ENCODE measurements at places on chromosomes 5 and 9.

- H3K4me1 ChIP-seq = no peaks in the 10 kb centered on the region
- H3K36me3 ChIP-seq = peaks cover 24% of the 10 kb centered on the region
- no peak overlapping the region for H3K27ac ChIP-seq
- no peak for DNase-seq
- H3K27me3 ChIP-seq = no peaks in the 10 kb centered on the region
Observed at GRCh38 chr9:33250458-33250995, 10.6 kb downstream of the SPINK4 start.

- peaks cover 19% of the 10 kb centered on the region for H3K36me3 ChIP-seq
- H3K4me3 ChIP-seq = peak overlapping the region; percentile 23
- no peak for DNase-seq
- H3K4me1 ChIP-seq = peaks cover 60% of the 10 kb centered on the region
- no peaks in the 10 kb centered on the region for H3K27me3 ChIP-seq
- H3K27ac ChIP-seq = peak overlapping the region; percentile 65
Observed at GRCh38 chr9:94950579-94951323, 224.3 kb downstream of the AOPEP start.

GRCh38 chr5:157827423-157827822 is 31.5 kb downstream of the CLINT1 start:
- H3K4me3 ChIP-seq = no peak overlapping the region
- no peaks in the 10 kb centered on the region for H3K27me3 ChIP-seq

DNA sequence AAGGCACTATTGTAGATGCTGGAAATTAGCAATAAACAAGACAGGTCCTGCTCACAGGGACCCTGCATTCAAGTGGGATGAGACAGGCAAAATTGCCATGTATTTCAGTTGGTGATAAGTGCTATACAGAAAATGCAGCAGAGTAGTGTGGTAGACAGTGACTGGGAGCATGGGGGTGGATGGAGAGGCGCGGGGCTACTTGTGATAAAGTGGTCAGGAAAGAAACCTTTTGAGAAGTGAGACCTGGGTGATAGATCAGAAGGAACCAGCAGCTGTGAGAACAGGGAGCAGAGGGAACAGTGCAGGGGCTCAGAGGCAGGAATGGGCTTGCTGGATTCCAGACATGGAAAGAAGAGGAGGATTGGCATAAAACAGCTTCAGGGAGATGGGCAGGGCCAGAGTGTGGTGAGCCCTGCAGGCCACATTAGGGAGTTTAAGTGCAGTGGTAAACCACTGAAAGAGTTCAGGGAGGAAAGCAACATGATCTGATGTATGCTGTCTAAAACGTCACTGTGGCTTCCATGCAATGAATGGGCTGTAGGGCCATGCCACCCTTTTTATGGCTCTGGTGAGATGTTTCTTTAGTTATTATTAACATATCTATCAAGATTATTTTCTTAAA is 7.3 kb downstream of the CRHBP start:
- no peak overlapping the region for H3K4me3 ChIP-seq
- peak overlapping the region; percentile 78 for H3K27ac ChIP-seq
- H3K27me3 ChIP-seq = no peaks in the 10 kb centered on the region
- DNase-seq = no peak
- peaks cover 2% of the 10 kb centered on the region for H3K36me3 ChIP-seq
- peaks cover 35% of the 10 kb centered on the region for H3K4me1 ChIP-seq

GRCh38 chr5:131147258-131147657 is 17.8 kb downstream of the HINT1 start:
- H3K36me3 ChIP-seq = no peaks in the 10 kb centered on the region
- H3K27me3 ChIP-seq = peaks cover 12% of the 10 kb centered on the region
- no peak for DNase-seq
- no peaks in the 10 kb centered on the region for H3K4me1 ChIP-seq
- no peak overlapping the region for H3K4me3 ChIP-seq
- H3K27ac ChIP-seq = no peak overlapping the region

- no peak for DNase-seq
- no peak overlapping the region for H3K27ac ChIP-seq
- peaks cover 89% of the 10 kb centered on the region for H3K27me3 ChIP-seq
- H3K36me3 ChIP-seq = no peaks in the 10 kb centered on the region
Observed at GRCh38 chr5:135915466-135916001, 19.9 kb upstream of the IL9 start.

GRCh38 chr9:106861640-106862109 is 1.3 kb upstream of the ZNF462 start:
- DNase-seq = no peak
- peaks cover 31% of the 10 kb centered on the region for H3K4me1 ChIP-seq
- H3K4me3 ChIP-seq = peak overlapping the region; percentile 98
- no peaks in the 10 kb centered on the region for H3K27me3 ChIP-seq

DNA sequence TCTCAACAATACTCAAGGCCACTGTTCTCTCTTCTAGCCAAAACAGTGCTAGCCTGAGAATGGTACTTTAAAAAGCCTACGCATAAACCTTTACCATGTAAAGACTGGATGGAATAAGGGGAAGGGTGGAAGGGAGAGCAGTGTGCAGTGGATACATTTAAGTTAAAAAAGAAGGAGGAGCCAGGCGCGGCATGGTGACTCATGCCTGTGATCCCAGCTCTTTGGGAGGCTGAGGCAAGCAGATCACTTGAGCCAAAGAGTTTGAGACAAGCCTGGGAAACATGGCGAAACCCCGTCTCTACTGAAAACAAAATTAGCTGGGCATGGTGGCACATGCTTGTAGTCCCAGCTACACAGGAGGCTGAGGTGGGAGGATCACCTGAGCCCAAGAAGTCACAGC is 127.7 kb upstream of the KIF2A start:
- no peaks in the 10 kb centered on the region for H3K4me1 ChIP-seq
- DNase-seq = no peak
- no peak overlapping the region for H3K4me3 ChIP-seq
- no peak overlapping the region for H3K27ac ChIP-seq
- peaks cover 23% of the 10 kb centered on the region for H3K27me3 ChIP-seq
- no peaks in the 10 kb centered on the region for H3K36me3 ChIP-seq

DNA sequence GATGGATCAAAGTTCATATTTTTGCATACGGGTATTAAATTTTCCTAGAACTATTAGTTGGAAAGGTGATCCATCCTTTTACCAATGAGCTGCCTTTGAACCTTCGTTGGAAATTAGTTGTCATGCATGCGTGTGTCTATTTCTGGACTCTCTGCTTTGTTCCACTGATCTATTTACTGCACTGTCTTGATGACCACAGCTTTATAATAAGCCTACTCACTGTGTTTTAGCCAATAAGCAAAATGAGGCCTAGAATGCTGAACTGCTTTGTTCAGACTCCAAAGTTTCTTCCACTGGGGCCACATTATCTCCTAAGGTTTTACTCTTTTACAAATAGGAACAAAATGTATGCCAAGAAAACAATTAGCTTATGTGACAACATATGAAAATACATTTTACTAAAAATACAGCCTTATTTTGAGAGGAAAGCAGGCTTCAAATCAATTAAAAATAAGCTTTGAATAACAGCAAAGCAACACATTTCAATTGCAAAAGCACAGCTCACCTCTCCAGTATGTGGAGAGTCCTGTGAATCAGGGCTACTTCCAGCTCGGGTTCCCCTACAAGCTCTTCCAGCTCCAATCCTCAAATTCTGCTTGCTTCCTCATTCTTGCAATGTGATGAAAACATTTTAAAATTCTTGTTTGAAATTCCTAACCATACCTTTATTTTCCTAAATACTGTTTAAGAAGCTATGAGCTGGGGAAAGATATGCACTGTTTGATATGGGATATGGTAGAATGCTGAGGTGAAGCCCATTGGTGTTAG is 72.0 kb downstream of the RETREG1 start:
- no peaks in the 10 kb centered on the region for H3K27me3 ChIP-seq
- H3K4me1 ChIP-seq = peaks cover 13% of the 10 kb centered on the region
- no peak for DNase-seq
- no peak overlapping the region for H3K27ac ChIP-seq

DNA sequence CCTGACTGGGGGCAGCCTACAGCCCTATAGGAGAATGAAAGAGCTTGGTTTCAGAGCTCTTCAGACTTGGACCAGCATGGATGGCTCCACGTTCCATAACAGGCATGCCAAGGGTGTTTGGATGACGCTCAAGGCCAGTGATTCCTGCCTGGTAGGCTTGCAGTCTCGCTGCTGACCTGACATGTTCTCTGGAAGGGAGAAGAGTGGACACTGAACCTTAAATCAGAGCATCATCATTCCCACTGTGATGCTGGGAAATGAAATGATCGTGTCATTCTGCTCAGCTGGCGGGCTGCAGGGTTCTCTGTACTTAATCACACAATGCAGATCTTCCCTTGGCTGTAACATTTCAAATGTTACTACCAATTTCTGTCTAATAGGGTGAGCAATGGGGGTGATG is 57.0 kb downstream of the CFAP90 start:
- DNase-seq = no peak
- no peaks in the 10 kb centered on the region for H3K36me3 ChIP-seq
- peaks cover 4% of the 10 kb centered on the region for H3K27me3 ChIP-seq
- H3K4me1 ChIP-seq = no peaks in the 10 kb centered on the region
- H3K27ac ChIP-seq = no peak overlapping the region

GRCh38 chr9:87157366-87158031 is 210.2 kb upstream of the GAS1 start:
- no peaks in the 10 kb centered on the region for H3K27me3 ChIP-seq
- DNase-seq = no peak
- H3K36me3 ChIP-seq = peaks cover 6% of the 10 kb centered on the region
- H3K4me1 ChIP-seq = peaks cover 27% of the 10 kb centered on the region
- peak overlapping the region; percentile 45 for H3K27ac ChIP-seq

DNA sequence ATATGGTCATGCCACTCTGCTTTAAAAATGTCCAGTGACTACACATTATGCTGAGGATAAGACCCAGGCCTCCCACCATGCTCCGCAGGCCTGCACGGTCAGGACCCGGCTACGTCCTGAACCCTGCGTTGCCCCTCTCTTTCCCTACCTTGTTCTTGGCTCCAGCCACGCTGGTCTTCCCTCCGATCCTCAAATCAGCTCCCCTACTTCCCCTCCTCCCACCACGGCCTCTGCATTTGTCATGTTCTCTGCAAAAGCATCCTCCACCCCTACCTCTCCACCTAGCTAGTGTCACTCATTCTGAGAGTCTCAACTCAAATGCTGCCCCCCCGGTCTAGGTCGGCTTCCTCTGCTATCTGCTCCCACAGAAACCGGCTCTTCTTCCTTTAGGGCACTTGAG is 11.2 kb downstream of the GPX3 start:
- peaks cover 57% of the 10 kb centered on the region for H3K36me3 ChIP-seq
- H3K27ac ChIP-seq = no peak overlapping the region
- no peaks in the 10 kb centered on the region for H3K27me3 ChIP-seq
- H3K4me1 ChIP-seq = no peaks in the 10 kb centered on the region
- no peak overlapping the region for H3K4me3 ChIP-seq
- no peak for DNase-seq

GRCh38 chr5:29894668-29895067 is 1298.8 kb upstream of the CDH6 start:
- H3K4me1 ChIP-seq = no peaks in the 10 kb centered on the region
- H3K4me3 ChIP-seq = no peak overlapping the region
- DNase-seq = no peak
- no peak overlapping the region for H3K27ac ChIP-seq
- peaks cover 54% of the 10 kb centered on the region for H3K27me3 ChIP-seq

GRCh38 chr5:176887252-176887849 is 11.8 kb downstream of the HK3 start:
- H3K4me3 ChIP-seq = no peak overlapping the region
- H3K36me3 ChIP-seq = no peaks in the 10 kb centered on the region
- H3K27ac ChIP-seq = no peak overlapping the region
- DNase-seq = no peak

DNA sequence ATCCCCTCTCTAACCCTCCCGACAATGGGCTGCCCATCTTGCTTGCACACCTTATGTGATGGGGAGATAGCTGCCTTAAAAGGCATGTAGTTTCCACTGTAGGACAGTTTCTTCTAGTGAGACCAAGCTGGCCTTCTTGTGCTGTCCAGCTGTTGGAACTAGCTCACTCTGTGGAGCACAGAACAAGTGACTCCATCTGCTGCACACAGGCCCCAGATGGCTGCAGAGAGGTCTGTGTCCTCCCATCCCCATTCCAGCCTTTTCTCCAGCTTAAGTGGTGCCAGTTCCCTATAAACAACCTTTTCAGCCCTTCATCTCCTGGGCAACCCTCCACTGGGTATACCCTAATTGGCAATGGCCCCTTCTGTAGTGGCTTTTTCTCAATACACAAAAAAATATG is 18.7 kb upstream of the PSD2 start:
- no peak for DNase-seq
- no peak overlapping the region for H3K27ac ChIP-seq
- H3K36me3 ChIP-seq = no peaks in the 10 kb centered on the region
- no peak overlapping the region for H3K4me3 ChIP-seq

GRCh38 chr5:103867857-103868598 is 305.4 kb upstream of the NUDT12 start:
- no peak overlapping the region for H3K27ac ChIP-seq
- peaks cover 5% of the 10 kb centered on the region for H3K4me1 ChIP-seq

GRCh38 chr5:76099286-76099702 is 16.1 kb downstream of the SV2C start:
- no peak overlapping the region for H3K27ac ChIP-seq
- H3K4me1 ChIP-seq = no peaks in the 10 kb centered on the region
- no peak for DNase-seq
- no peak overlapping the region for H3K4me3 ChIP-seq

- no peaks in the 10 kb centered on the region for H3K36me3 ChIP-seq
- H3K27me3 ChIP-seq = peaks cover 3% of the 10 kb centered on the region
- H3K4me3 ChIP-seq = no peak overlapping the region
- peaks cover 48% of the 10 kb centered on the region for H3K4me1 ChIP-seq
- DNase-seq = no peak
Observed at GRCh38 chr9:115364991-115365390, 247.0 kb upstream of the TNC start.

DNA sequence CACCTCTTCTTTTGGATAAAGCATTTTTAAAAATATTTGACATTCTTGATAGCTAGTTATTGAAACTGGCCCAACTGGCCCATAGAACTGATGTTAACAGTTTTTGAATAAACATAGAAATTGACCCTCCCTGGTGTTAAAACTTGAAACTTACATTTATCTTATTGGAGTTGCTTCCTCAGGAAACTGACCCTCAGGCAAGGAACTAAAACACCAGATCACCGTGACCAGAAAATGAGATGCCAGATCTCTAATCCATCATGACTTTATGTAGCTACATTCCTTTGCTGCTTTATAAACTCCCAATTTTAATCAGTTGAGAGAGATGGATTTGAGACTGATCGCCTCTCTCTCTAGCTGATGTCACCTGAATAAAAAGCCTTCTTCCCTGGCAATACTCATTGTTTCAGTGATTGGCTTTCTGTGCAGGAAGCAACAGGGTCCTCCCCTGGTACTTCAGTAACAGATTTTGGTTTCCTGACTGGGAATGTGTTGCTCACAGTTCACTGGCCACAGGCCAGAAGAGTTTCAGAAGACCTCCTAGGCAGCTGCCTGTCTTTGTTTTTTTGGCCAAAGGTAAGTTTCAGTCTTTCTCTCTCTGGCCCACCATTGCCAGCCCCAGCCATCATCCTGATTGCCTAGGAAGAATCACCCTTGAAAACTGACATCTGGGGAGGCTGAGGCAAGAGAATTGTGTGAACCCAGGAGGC is 212.4 kb downstream of the DTWD2 start:
- H3K27me3 ChIP-seq = no peaks in the 10 kb centered on the region
- no peak overlapping the region for H3K27ac ChIP-seq
- no peak for DNase-seq
- H3K4me1 ChIP-seq = peaks cover 14% of the 10 kb centered on the region

- no peak overlapping the region for H3K4me3 ChIP-seq
- peaks cover 27% of the 10 kb centered on the region for H3K4me1 ChIP-seq
- peaks cover 13% of the 10 kb centered on the region for H3K36me3 ChIP-seq
- no peak for DNase-seq
Observed at GRCh38 chr5:9467199-9468059, 78.4 kb downstream of the SEMA5A start.

- peaks cover 3% of the 10 kb centered on the region for H3K4me1 ChIP-seq
- no peak for DNase-seq
- H3K4me3 ChIP-seq = no peak overlapping the region
Observed at GRCh38 chr9:133454325-133454724, 5.5 kb upstream of the CACFD1 start.
